ENCODE measurements at places on chromosomes 11 and 22. TPM values are rescaled to one million over a fixed set of nuclear protein-coding genes. Genes with fewer than 3 reads are reported as not detected.

GRCh38 chr22:26851125-26851524 is 193.7 kb downstream of the MIAT start:
- DNase-seq, result no peak
- no peak overlapping the region for H3K27ac ChIP-seq
- no peak overlapping the region for H3K4me3 ChIP-seq

DNA sequence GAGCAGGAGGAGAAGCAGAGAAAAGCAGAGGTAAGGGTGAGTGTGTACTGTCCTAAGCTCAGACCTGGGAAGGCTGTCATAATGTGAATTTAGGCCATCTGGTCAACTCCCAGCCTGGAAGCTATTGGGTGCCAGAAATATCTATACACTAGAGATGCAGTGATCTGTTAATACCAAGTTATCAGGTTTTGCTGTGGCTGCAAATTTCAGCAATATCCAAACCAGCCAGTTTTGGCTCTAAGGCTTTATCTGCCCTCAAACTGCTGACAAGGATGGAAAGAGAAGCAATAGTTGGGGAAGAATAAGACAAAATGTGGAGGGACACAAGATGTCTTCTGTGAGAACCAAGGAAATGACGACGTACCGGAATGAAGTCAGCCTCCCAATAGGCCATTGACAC is 62.9 kb downstream of the CYB5R2 start:
- H3K27me3 ChIP-seq, result no peaks in the 10 kb centered on the region
- no peak for DNase-seq
- 0 out of 2 replicates have a peak, but pooled peaks cover 2% of the 10 kb centered on the region for H3K36me3 ChIP-seq
- no peak overlapping the region for H3K4me3 ChIP-seq
- peaks cover 6% of the 10 kb centered on the region for H3K4me1 ChIP-seq

DNA sequence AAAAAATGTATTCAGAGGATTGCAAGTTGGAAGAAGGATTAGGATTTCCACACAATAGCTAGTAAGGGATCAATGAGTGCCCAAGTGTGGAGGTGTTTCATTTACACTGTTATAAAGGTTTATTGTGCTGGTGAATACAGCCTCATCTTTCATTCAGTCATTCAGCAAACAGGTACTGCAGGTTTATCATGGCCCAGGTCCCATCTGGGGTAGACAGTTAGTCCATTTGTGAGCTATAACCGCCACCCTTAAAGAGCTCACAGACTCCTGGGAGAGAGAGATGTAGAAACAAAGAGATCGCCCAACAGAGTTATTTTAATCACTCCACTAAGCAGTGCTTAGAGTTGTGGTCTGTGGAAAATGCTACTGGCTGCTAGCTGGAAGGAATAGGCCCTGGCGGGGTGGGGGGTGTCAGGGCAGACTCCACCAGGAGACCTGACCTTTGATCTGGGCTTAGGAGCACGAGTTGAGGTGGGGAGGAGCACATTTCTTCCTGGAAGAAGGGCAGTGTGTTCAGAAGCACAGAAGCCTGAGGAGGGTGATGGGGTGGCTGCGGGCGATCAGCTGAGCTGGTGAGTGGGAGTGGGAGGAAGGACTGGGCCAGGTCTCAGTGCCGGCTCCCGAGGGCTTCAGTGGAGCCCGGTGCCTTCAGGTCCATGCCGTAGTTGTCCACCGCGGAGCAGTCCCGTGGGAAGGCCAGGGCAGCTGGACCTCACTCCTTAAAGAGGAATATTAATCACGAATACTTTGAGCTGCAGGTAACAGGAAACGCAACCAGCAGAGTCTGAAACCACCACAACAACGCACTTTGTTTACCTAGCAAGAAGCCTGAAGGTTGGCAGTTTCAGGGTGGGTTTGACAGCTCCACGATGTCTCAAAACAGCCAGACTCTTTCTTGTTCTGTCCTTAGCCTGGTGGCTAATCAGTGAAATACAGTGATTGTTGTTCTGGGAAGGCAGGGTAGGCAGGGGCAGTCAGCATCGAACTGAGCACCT is 11.2 kb downstream of the TOM1 start:
- H3K27me3 ChIP-seq, result no peaks in the 10 kb centered on the region
- no peak overlapping the region for H3K4me3 ChIP-seq
- no peaks in the 10 kb centered on the region for H3K36me3 ChIP-seq

The DNAJB13 gene
- polyA plus RNA-seq, result 0.49 TPM

The KDM4D gene
- 1.1 TPM for polyA plus RNA-seq

DNA sequence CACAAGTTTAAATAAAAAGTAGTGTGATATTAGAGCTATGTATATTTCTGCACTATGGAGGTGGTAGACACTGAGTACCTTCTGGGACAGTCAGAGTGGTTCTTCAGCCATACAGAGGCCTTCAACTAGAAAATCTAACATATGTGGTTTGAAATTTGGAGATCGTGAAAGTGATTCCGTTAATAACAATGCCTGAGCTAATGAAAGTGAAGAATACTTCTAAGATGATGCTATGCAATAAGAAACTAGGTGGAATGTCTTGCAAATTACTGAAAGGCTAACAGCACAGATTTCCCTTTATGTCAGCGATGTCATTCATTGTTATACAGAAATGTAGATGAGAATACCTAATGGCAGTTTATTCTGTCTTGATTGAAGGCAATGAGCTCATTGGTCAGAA is 1984.7 kb upstream of the RAG2 start:
- H3K27ac ChIP-seq, result no peak overlapping the region
- no peak for DNase-seq
- no peaks in the 10 kb centered on the region for H3K27me3 ChIP-seq

DNA sequence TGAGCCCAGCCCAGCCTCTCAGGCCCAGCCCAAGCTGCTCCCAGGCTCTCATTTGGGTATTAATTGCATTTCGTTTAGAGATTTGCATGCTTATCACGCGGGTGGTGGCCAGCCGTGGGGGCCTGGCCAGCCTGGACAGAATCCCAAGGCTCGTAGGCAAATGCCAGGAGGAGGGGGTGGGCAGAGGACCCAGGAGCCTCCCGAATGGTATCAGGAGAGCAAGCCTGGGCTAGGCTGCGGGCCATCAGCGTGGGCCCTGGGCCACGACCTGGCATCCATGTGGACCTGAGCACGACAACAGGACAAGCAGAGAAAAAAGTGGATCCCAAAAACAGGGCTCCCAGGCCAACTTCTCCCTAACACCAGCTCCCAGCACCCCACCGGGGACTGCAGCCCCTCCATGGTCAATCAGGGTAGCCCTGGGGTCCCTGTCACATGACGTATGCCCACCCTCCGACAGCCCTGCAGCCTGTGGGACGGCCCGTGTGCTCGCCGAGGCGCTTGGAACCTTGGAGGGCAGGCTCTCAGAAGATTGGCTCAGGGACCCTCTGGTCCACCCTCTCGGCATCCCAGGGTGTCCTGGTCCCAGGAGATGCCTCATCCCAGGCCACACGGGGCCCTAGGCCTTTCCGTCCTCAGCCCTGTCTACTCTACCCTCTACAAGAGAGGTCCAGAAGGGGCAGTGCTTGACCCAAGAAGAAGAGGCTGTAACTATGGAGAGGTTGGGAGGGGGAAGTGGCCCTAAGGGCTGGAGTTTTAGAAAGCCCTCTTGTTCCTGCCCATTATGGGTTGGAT is 8.8 kb downstream of the ASCL2 start:
- H3K4me1 ChIP-seq, result no peaks in the 10 kb centered on the region
- H3K27me3 ChIP-seq, result no peaks in the 10 kb centered on the region
- no peaks in the 10 kb centered on the region for H3K36me3 ChIP-seq
- DNase-seq, result no peak
- H3K27ac ChIP-seq, result no peak overlapping the region
- no peak overlapping the region for H3K4me3 ChIP-seq

- peaks cover 3% of the 10 kb centered on the region for H3K36me3 ChIP-seq
- H3K27me3 ChIP-seq, result no peaks in the 10 kb centered on the region
- peak; percentile 72 for DNase-seq
- no peak overlapping the region for H3K27ac ChIP-seq
Observed at GRCh38 chr22:49767355-49768062, 60.2 kb downstream of the BRD1 start.

DNA sequence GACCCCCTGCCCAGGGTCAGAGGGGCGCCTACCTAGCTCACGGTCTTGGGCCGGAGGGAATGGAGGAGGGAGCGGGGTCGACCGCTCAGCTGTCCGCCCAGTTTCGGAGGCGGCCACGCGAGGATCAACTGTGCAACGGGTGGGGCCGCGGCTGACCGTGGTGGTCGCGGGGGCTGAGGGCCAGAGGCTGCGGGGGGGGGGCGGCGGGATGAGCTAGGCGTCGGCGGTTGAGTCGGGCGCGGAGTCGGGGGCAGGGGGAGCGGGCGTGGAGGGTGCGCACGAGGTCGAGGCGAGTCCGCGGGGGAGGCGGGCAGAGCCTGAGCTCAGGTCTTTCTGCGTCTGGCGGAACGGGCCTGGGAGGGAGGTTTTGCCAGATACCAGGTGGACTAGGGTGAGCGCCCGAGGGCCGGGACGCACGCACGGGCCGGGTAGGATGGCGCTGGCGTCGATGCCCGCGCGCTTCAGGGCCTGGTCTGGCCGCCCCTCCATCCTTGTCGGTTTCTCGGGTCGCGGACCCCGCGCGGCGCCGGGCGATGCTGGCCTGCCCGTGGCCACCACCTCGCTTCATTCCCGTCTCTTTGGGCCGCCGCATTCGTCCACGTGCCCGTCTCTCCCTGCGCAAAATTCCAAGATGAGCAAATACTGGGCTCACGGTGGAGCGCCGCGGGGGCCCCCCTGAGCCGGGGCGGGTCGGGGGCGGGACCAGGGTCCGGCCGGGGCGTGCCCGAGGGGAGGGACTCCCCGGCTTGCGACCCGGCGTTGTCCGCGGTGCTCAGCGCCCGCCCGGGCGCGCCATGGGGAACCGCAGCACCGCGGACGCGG is at the start of gene DRD4:
TSS of gene DRD4 (plus strand) at position 759 of the 822 bp plus-strand sequence. CDS start at position 795, 36 bp downstream.
- H3K36me3 ChIP-seq, result no peaks in the 10 kb centered on the region
- peaks cover 12% of the 10 kb centered on the region for H3K4me1 ChIP-seq
- DNase-seq, result peak; percentile 86
- H3K27me3 ChIP-seq, result no peaks in the 10 kb centered on the region
- no peak within 1 kb of the TSS for H3K27ac ChIP-seq

Measured in SK-N-SH (cell line).